ENCODE measurements at places on chromosomes 11 and 22.

- DNase-seq: no peak
Observed at GRCh38 chr22:36012332-36012731, 16.3 kb downstream of the RBFOX2 start.

DNA sequence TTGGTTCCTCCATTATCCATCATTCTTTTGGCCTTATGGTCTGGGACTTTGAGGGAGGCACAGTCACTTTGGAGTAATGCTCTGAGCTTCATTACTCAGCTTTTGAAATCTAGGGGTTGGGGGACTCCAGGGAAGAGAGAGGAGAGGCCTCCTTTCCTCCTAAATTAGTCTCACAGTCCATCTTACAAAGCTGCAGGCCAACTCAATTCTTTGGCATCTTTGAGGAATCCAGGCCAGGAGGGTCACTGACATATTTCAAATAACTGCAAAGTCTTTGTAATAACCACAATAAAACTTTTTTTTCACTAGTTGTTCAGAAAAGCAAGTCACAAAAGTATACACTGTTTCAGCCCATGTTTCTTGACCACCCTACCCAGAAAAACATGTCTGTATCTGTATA lies 73.3 kb upstream of the FAR1 start:
- no peak for DNase-seq

- DNase-seq: no peak
Observed at GRCh38 chr22:37253126-37253660, 9.1 kb upstream of the RAC2 start.

DNA sequence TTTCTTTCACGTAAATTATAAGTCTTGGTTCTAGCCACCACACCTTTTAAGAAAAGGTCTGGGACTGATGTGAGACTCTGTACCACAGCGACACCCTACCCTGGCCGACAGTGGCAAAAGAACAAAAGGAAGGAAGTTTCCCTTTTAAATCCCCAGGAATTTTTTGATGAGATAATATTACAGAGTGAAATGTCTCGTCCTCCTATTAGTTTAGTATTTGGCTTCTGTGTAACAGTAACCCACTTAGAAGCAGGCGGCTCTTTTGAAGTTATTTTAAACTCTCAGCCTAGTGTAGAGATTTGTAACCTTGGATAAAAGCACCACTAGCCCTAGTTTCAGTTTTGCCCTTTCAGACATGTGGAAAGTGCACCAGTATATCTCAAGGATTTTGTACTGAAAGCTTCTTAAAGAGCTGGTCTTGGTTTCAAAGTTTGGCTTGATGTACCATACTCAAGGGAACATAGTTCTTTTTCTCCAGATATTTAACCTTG lies 84.1 kb downstream of the C22orf31 start:
- DNase-seq: no peak

DNA sequence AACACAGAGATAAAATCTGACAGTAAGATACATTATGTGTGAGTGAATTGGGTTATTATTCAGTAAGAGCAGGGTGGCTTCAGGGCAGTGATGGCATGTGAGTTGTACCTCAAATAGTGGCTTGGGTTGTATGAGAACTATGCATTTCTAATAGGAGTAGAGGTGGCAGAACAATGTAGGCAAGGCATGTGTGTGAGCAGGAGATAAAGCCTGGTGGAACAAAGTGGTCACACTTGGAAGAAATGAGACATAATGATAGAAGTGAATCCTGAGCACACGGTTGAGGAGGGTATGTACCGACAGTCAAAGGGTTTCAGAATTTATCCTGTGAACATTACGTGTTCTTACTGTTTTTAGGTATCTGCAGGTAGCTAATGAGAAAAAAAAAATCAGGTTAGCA lies 159.3 kb downstream of the CASP12 start:
- DNase-seq: no peak

GRCh38 chr22:37502342-37503182 lies 16.4 kb upstream of the MFNG start:
- DNase-seq: no peak

GRCh38 chr11:131626788-131627187 lies 256.4 kb downstream of the NTM start:
- no peak for DNase-seq

- no peak for DNase-seq
Observed at GRCh38 chr22:47129902-47130635, 367.6 kb downstream of the TBC1D22A start.

- DNase-seq: no peak
Observed at GRCh38 chr11:72513411-72513810, 79.1 kb upstream of the CLPB start.

DNA sequence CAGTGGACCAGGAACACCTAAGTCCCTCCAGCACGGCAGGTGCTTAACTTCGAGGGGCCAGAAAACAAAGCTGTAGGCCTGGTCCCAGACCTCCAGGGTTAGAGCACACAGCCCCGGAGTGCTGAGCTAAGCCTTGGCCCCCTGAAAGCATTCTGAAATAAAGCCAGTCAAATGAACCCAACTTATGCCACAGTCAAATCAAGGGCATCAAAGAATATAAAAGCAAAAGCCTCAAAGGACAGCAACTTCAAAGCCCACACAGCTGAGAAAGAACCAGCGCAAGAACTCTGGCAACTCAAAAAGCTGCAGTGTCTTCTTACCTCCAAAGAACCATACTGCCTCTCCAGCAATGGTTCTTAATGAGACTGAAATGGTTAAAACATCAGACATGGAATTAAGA lies 39.1 kb downstream of the TMEM123 start:
- DNase-seq: no peak

- DNase-seq: no peak
Observed at GRCh38 chr11:111840143-111840542, 31.2 kb downstream of the ALG9 start.

GRCh38 chr11:2134022-2135010 lies 4.9 kb downstream of the IGF2 start:
- no peak for DNase-seq

GRCh38 chr11:90218606-90219005 lies 4.2 kb downstream of the CHORDC1 start:
- DNase-seq: no peak

DNA sequence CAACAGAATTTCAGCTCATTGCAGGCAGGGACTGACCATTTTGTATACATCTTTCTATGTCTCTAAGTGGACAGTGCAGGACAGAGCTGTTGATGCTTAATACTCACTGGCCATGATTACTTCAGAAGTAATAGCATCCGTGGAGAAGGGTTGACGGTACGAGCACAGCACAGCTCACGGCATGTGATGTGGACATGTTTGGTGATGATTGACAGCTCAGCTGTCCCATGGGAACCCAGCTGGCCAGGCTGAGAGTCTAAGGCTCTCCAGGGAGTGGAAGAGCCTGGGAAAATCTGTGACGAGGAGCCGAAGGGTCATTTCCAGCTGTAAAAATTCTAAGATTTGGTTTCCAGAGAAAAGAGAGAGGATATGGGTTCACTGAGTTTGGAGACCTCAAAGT lies 198.2 kb downstream of the SNX19 start:
- no peak for DNase-seq

DNA sequence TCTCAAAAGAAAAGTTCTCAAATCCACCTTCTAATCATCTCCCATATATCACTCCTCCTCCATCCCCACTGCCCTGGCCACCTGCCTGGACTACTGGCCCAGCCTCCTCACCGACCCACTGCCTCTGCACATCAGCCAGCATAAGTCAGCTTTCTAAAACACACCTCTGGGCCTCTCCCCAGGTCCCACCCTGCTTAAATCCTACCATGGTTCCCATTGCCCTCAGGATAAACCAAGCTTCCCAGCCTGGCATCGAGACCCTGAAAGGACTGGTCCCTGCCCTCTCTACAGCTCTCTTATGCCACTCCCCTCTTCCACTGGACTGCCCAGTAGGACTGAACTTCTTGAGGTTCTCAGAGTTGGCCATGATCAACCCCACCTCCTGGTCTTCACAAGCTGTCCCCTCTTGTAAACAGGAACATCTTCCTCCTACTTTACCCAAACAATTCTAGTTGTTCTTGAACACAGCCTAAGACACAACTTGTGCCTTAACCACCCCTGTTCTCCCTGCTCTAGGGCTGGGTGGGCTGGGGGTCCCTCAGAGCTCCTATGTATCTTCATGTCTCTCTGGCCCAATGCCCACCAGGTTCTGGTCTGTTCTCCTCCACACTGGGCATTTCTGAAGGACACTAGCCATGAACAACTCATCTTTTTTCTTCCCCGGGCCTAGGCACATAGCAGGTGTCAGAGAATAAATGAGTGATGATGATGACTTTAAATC lies 12.6 kb upstream of the P2RY6 start:
- no peak for DNase-seq
